ENCODE measurements at places on chromosomes 12 and 14. TPM values are rescaled to one million over a fixed set of nuclear protein-coding genes. Genes with fewer than 3 reads are reported as not detected.
A peak's percentile ranks its signal among the peaks of the same experiment; 100 is the strongest.

PAWR gene
- 141 TPM for total RNA-seq

ESRRB gene
- not detected for total RNA-seq

BEGAIN gene
- total RNA-seq: 3.8 TPM

ENDOU gene
- total RNA-seq: not detected

SPX gene
- total RNA-seq: not detected

METTL25 gene
- 5.1 TPM for total RNA-seq

ANGEL1 gene
- 12.4 TPM for total RNA-seq

LALBA gene
- not detected for total RNA-seq

DNA sequence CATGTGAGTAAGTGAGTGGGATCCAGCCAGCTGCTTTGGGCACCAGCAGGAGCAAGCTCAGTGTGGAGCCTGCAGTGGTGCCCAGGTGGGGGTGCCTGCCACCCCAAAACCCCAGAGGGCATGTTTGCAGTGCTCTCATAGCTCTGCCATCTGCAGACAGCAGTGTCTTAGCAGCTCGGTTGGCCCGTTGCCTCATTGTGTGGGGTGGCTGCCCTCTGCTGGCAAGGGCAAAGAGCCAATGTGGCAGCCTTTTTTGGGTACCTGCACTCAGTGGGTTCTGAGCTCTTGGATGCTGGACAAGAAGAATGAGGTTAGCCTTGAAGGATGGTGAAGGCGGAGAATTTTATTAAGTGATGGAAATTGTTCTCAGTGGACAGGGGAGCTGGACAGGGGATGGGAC lies 52.3 kb downstream of the NEUROD4 start:
- DNase-seq: peak; percentile 71

GRCh38 chr14:74554742-74555362 lies 57.2 kb downstream of the LTBP2 start:
- DNase-seq: no peak

GRCh38 chr14:38197784-38198335 lies 9.8 kb upstream of the SSTR1 start:
- no peak for DNase-seq

DNA sequence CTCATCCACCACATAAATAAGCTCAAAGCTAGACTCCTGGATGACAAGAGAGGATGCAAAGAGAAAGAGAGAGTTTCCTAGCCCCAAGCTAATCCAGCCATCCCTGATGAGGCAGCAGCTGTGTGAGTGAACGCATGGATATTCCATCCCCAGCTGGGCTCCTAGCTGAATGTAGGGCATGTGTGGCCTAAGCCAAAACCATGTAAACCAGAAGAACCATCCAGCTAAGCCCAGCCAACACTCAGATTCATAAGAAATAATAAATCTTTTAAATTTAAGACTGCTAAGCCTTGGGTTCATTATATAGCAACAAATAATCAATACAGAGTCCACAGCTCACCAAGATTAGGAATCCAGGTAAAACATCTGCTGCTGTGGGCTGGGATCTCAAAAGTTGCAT lies 94.3 kb downstream of the TNFAIP2 start:
- no peak for DNase-seq

GRCh38 chr14:32941668-32942065 lies 3.0 kb downstream of the NPAS3 start:
- DNase-seq: peak; percentile 19

DNA sequence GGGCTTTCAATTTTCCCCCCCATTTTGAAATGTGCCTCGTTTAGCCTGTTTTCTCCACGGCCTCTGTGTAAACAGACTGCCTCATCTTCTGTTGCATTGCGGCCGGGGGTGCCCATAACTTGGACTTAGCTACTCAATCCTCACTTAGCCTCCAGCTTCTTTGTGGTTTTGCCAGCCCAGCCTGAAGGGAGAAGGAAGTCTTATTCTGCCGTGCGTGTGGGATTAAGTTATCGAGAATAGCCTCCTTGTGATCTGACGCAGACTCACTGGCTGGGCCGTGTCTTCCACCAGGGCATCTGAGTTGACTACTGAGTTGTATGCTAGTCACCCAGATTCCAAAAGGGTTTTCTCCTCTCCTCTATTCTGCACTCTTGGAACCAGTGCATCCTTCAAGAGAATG lies 8.1 kb downstream of the PRKAB1 start:
- no peak for DNase-seq

GRCh38 chr14:73438993-73439392 lies 19.4 kb downstream of the NUMB start:
- DNase-seq: no peak

- DNase-seq: peak; percentile 12
Measured at GRCh38 chr12:115584156-115584555, 693.3 kb downstream of the MED13L start.

GRCh38 chr14:23624830-23625404 lies 11.2 kb upstream of the DHRS2 start:
- DNase-seq: no peak

- no peak for DNase-seq
Measured at GRCh38 chr14:93778453-93778852, 9.8 kb downstream of the PRIMA1 start.

DNA sequence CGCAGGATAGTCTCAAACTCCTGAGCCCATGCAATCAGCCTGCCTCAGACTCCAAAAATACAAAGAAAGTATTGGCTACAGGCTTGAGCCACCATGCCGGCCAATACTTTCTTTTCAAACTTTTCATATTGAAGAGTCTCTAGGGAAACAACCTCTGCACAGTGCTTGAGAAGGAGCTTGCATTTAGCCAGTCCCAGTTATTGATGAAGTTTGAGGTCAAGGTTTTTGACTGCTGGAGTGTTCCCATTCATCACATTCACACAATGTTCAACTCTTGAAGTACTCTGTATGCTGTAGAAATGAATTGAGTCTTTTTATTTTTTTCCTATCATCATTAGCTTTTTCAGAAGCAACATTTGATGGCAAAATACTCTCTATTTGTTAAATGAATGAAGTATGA lies 355.8 kb upstream of the E2F7 start:
- no peak for DNase-seq

DNA sequence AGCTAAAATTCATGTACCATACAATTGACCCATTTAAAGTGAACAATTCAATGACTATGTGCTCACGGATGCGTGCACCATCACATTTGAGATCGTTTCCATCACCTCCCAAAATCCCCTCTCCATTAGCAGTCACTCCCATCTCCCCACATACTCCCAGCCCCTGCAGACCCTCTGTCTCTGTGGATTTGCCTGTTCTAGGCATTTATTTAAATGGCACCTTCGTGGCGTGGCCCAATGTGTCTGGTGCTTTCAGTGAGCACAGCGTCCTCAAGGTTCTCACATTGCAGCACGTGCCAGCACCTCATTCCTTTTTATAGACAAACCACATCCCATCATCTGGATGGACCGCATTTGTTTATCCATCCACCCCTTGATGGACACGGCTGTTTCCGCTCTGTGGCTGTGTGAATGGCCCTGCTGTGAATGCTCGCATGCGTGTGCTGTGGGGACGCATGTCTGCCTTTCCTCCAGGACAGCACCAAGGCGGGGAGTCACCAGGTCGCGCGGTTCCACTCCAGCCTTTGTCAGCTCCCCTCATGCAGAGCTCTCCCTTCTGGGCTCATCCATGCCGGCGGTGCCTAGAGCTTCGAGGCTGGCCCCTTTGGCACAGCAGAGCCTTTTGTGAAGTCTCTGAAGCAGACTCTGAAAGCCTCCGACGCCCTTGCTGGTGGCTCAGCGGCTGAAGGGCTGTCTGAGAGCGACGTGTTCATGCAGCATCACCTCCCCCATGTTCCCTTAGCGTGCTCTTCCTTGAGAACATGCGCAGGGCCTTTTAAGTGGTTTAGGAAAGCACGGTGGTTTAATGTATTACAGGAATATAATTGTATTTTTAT lies 184.4 kb downstream of the KIF26A start:
- no peak for DNase-seq

- DNase-seq: no peak
Measured at GRCh38 chr14:102829016-102829548, 51.8 kb downstream of the TRAF3 start.

GRCh38 chr12:93094988-93095737 lies 166.1 kb upstream of the EEA1 start:
- no peak for DNase-seq

DNA sequence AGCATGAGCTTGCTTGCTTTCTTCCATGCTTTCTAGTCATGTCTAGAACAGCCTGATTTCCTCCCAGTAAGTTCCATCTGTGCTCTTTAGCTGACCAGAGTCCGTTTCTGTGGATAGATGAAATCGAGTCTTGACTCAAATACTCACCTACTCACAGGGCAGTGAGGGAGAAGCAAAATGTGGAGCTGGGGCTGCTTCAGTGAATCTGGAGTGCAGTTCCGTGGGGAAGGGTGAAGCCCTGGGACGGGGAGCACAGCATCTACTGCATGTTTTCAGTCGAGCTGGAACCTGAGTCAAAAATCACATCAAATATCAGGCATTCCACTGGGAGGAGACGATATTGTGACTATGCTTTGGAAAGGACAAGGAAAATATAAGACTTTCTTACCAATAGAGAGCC lies 70.3 kb upstream of the PRMT8 start:
- no peak for DNase-seq

DNA sequence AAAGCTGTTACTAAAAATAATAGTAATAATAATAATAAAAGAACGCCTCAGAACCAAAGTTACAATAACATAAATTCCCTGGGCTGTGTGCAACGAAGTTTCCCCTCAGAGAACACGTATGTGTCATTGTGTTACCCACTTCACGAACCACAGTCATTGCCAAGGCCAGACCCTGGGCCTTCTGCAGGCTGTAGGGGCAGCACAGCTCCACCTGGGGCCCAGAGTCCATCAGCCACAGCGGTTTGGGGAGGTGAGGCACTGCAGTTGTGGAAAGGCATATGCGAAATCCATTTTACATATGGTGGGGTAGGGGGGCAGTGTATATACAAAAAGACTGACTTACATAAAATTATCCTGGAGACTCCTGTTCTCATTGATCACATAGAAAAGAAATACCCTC lies 56.1 kb downstream of the ESR2 start:
- DNase-seq: no peak

- DNase-seq: peak; percentile 7
Measured at GRCh38 chr12:24109381-24110039, 160.0 kb upstream of the SOX5 start.

DNA sequence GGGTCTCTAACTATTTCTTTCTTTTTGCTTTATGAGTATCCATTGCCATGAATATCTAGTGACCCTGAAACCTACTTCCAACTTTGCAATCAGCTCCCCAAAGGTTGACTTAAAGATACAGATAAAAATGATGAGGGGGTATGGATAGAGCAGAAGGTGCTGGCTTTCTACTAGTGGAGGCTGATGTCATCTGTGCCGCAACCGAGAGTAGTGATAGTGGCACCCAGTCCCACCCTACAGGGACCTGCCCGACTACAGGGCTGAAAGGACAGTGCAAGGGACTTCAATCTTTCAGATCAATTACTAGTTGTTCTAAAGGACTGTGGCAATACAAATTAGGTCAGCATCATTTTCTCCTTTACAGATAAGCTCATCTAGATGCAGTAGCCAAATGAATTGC lies 806.0 kb downstream of the VRK1 start:
- DNase-seq: no peak

DNA sequence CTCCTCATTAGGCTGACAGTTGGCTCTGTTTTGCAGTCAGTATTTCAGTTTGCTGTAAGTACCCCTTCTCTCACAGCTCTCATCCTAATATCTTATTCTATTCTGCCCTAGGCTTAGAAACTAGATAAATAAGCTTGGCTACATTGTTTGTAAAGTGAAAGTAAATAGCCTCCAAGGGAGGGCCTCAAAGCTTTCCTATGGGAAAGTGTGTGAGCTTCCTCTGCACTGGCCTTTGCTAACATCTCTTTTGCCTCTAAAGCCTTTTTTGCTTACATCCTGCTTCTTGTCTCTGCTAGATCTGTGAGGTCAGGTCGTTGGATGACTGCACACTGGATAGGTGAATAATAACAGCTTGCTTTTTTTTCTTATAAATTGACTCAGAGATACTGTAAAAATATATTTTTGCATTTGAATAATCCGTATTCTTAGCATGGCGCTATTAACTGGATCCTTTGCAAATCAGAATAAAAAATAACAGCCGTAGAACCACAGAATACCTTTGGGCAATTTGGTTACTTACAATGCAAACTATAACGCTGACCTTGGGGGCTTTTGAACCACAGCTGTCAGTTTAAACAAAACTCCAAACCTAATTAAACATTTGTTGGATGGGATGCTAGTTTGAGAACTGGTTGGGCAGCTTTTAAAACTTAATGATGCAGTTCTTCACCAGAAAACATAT lies 55.1 kb downstream of the TTC6 start:
- peak; percentile 75 for DNase-seq

GRCh38 chr14:64942531-64943111 lies at the start of gene GPX2:
TSS of gene GPX2 (minus strand) at chr14:64942745. CDS start at chr14:64942726, 19 bp downstream.
- peak; percentile 39 for DNase-seq

DNA sequence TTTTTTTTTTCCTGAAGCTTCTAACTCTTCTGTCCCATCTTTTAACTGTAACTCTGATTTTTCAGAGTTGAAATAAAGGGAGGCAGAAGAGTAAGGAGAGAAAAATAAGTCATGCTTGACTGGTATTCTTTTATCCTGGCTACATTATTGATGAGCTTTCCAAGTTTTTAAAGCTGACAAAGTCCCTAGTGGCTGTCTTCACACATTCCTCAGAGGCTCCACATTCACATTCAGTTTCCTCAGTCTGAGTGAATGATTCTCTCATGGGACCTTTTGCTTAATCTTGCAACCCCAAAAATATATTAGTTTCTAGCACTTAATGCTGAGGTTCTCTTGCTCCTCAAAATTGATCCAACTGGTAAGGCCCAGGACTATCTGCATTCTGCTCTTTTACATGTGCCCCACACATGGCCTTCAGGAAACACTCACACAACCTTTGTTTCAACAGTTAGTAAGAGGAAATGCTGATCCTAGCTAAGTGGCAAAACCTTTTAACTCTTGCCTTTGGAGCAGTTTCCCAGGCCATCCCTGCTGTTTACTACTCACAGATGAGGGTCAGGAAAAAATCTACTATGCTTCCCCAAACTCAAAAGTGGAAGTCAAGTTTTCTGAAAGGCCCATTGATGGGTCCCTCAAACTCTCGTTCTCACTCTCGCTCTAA lies 61.7 kb upstream of the SLC6A15 start:
- DNase-seq: no peak

- DNase-seq: peak; percentile 54
Measured at GRCh38 chr12:113190761-113191160, 5.2 kb downstream of the RITA1 start.

DNA sequence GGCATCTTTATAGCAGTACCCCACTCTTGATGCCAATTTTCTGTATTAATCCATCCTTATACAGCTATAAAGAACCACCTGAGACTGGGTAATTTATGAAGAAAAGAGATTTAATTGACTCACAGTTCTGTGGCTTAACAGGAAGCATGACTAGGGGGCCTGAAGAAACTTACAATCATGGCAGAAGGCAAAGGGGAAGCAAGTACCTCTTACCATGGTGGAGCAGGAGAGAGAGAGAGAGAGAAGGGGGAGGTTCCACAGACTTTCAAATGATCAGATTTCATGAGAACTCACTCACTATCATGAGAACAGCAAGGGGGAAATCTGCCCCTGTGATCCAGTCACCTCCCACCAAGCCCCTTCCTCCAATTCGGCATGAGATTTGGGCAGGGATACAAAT lies 84.4 kb downstream of the SLC24A4 start:
- no peak for DNase-seq

GRCh38 chr12:4960030-4960429 lies 50.3 kb downstream of the KCNA1 start:
- no peak for DNase-seq

GRCh38 chr14:105486974-105487448 lies 325 bp downstream of the CRIP1 start:
- no peak for DNase-seq

Measured in PC-3 (cell line).